Thyroid gland (tissue), 4 donors: ENCODE measurements at places on chromosomes 4 and X. TPM values are rescaled to one million over a fixed set of nuclear protein-coding genes. Genes with fewer than 3 reads are reported as not detected.
A peak's percentile ranks its signal among the peaks of the same experiment; 100 is the strongest.

GRCh38 chr4:1399508-1400190 is 6.6 kb downstream of the NKX1-1 start:
- no peaks in the 10 kb centered on the region for H3K36me3 ChIP-seq
- peak; percentile 0 for DNase-seq

DNA sequence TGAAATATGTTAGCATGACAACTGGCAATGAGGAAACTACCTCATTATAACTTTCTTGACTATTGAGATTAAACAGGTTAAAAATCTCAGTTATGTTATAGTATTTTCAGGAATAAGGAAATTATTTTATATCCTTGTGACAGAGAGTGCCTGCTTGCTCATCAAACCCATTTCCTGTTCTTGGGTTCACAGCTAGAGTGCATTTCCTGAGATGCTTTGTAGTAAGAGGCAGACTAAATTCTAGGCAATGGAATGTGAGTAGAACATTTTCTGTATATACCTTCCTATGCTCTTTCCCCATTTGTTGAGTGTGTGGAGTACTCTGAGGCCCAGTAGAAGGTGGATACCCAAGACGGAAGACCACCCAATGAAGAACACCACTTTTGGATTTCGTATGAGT is 96.9 kb upstream of the CASK start:
- no peaks in the 10 kb centered on the region for H3K36me3 ChIP-seq
- H3K27me3 ChIP-seq = no peaks in the 10 kb centered on the region

DNA sequence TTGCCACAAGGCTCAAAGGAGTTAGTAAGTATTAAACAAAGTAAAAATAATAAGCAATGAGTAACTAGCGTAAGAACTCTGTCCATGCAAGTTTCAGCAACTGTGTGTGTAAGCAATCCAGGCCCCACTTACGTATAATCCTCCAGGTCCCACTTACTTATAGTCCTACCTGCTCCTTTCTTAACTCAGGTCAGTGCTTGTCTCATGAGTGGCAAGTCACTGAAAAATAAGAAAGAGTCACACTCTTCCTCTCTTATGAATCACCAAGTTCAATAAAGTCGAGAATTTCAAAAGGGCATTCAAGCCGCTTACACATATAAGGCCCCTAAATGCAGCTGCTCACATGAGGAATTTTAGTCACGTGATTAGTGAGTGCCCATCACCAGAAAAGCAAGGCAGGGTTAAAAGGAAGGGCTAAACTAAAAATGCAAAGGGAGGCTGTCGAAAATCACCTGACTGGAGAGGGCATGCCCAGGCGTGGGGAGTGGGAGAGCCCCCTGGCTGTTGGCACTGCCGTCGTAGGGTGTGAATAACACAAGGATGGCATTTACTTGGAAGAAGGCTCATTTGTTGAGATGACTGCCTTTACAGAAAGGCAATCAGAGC is 58.2 kb downstream of the ZNF827 start:
- no peaks in the 10 kb centered on the region for H3K27me3 ChIP-seq
- H3K4me3 ChIP-seq = no peak overlapping the region
- H3K4me1 ChIP-seq = peaks cover 39% of the 10 kb centered on the region
- peak overlapping the region; percentile 70 for H3K27ac ChIP-seq
- H3K36me3 ChIP-seq = peaks cover under 1% of the 10 kb centered on the region

DNA sequence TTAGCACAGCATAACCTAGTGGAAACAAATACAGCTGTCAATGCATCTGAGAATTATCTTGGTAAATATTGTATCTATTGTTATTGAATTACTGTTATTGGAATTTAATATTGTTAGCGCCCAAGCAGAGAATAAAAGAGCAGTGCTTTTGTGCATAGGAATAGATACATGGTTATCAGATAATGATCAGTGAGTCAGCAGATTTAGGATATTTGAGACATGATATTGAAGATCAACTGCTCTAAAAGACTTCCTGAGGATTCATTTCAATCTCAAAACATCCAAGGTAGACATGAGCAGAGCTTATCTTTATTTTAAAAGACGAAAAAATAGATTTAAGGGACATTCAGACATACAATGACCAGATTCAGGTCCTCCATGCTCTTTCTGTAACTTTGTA is 10.6 kb upstream of the H2AZ1 start:
- H3K4me1 ChIP-seq = no peaks in the 10 kb centered on the region
- no peaks in the 10 kb centered on the region for H3K36me3 ChIP-seq
- H3K27ac ChIP-seq = no peak overlapping the region
- H3K4me3 ChIP-seq = no peak overlapping the region
- no peaks in the 10 kb centered on the region for H3K27me3 ChIP-seq

- H3K4me1 ChIP-seq = no peaks in the 10 kb centered on the region
- no peak overlapping the region for H3K27ac ChIP-seq
- DNase-seq = no peak
- H3K4me3 ChIP-seq = no peak overlapping the region
Measured at GRCh38 chr4:10326075-10326474, 131.2 kb downstream of the ZNF518B start.

GRCh38 chrX:46754036-46754435 is 4.9 kb downstream of the SLC9A7 start:
- H3K36me3 ChIP-seq = no peaks in the 10 kb centered on the region
- H3K27ac ChIP-seq = peak overlapping the region; percentile 7
- DNase-seq = no peak
- H3K4me3 ChIP-seq = no peak overlapping the region
- H3K27me3 ChIP-seq = no peaks in the 10 kb centered on the region
- H3K4me1 ChIP-seq = no peaks in the 10 kb centered on the region

Gene GYPB
- not detected for total RNA-seq

Gene MAGEC3
- total RNA-seq = not detected

Gene NSG1
- total RNA-seq = 0.40 TPM
